SK-N-SH (cell line): ENCODE measurements at places on chromosomes 4 and X.

DNA sequence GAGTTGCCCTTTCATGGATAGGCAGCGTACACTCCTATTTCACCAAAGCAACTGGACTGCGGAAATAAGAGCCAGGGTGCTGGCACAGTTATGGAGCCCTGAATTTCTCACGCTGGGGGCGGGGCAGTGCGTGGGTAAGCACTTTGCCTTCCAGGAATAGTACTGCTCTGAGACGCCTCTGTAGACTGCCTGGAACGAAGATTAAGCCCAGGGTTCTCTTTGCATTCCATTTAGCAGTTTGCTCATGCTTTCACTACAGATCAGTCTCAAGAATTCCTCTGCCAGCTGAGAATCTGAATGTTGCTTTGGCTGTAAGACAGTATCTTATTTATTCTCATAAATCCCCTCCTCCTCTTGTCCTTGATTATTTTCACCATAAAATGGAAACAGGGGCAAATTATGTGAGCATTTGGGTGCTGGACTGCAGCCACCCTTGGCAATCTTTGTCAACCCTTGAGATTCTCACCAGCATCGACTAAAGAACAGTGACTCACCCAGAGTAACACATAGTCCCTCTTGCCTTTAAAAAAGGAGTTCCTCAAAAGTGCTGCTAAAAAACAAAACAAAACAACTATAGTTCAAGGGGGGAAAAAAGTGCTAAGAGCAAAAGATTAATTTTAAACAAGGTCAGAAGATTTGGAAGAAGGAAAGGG, 88.9 kb upstream of the CITED1 start:
- no peak for DNase-seq

DNA sequence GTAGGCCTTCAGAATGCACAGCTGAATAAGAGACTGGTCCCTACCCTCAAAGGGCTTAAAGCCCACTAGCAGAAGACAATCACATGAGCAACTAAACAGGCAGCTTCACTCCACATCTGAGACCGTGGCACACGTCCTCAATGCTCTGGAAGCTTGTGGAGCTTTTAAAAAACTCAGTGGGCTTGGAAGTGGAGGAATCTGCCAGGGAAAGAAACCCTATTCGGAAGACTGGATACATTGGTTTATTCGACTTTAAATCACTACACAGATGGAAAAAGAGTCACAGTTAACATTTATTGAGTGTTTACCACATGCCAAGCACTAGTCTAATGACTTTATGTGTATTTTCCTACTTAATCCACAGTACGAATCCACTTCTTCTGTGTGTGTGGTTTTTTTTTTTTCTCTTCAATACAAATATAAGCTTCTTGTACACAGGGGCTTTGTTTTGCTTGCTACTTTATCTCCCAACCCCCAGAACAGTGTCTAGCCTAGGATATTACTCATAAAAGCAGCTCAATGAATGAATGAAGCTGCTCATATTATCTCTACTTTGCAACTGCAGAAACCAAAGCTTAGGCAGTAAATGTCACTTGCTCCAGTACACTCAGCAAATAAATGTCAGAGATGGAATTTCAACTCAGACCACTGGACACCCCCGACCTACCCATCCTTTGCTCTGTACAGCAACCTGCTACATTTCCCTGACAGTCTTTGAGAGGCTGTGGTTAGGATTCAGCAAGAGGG, 137.7 kb downstream of the LDB2 start:
- no peak for DNase-seq

GRCh38 chrX:146863566-146863965, 49.0 kb upstream of the CXorf51A start:
- no peak for DNase-seq

DNA sequence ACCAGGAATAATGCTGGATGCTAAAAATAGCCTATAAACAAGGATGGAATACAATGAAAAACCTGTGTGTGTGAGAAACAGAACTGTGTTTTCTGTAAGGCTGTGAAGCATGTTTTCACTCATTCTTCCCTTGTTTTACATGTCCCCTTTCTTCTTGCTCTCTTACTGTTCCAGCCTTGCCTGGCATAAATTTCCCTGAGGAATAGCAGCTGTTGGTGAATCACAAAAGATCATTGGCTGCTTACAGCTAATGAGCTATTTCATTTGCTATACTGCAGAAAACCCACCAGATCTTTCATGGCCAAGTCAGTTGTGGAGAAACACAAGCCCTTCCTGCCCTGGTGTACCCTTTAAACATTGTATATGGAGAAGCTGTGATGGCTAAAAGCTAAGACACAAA, 91.1 kb downstream of the LDB2 start:
- DNase-seq, result no peak

GRCh38 chrX:41695426-41695825, 6.7 kb downstream of the GPR34 start:
- DNase-seq, result no peak

DNA sequence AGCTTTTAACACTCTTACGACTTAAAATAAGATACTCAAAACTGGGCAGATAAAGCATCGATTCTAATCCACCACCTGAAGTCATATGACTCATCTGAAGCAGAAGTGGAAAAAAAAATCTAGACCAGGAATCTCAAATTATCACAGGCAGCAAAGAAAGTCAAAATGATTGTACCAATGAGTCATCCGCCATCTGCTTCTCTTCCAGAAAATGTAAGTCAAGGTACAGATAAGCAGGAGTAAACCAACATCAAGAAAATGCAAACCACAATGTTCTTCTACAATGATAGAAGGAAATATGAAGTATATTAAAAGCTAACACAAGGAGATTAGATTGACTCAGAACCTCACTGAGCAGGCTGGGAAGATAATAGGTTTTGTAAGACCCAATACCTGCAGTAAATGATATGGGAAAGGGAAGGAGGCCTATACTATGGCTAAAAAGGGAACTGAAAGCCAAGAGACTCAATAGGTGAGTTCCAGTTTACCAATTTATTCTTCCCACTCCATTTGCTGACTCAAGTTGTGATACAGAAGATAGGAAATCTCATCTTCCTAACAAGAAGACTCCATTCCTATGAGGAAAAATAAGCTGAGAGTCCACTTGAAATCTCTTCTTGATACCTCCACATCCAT, 88.4 kb upstream of the TET2 start:
- no peak for DNase-seq

- DNase-seq, result peak; percentile 30
Measured at GRCh38 chr4:13733817-13734216, 106.3 kb upstream of the BOD1L1 start.
